ENCODE measurements at places on chromosomes 5 and 9.

DNA sequence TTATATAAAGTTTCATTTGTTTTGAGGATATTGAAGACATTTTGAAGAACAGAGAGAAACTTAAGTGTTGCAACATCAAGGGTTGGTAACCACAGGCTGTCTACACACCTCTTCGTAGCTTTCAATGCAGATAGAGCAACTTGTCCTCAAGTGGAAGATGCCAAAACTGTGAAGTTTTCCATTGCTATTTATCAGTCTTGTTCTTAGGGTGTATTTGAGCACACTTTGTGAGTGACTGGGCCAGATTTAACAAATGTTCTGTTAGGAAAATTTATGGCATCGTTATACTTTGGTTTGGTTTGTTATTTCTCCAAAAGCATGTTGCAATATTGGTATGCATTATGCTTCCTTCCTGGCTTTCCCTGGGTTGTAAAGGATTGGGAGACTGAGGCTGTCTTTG is 31.6 kb downstream of the NNT start:
- DNase-seq: no peak

DNA sequence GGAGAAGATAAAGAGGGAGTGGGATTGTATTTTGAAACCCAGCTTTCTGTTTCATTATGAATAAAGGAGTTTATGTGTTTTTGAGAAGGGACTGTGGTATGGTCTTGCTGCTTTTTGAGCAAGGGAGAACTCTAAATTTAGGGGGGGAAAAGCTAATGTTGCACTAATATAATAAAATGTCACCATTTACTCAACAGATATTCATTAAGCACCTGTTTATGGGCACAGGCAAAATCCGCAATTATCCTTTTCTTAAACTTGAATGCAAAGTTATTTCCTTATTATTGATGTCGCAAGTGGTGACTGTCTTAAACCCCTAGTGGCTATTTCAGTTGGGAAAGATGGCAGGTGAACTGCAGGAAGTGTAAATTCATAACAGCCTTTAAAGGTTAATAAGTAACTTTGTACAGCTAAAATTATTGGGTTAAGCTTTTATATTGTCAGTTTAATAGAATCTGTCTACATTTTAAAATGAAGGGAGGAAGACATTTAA is 1.5 kb downstream of the CDC42SE2 start:
- DNase-seq: no peak

- DNase-seq: no peak
These were observed 33.0 kb downstream of the CAMK2A start for GRCh38 chr5:150256410-150257064.

- no peak for DNase-seq
These were observed 3.6 kb downstream of the FGF18 start for GRCh38 chr5:171422902-171423663.

- no peak for DNase-seq
These were observed 1.5 kb downstream of the CRHBP start for GRCh38 chr5:76954383-76954763.

GRCh38 chr5:175900157-175900556 is 28.8 kb downstream of the CPLX2 start:
- DNase-seq: no peak

GRCh38 chr9:87875831-87876545 is 6.7 kb upstream of the SPATA31E1 start:
- no peak for DNase-seq

- no peak for DNase-seq
These were observed 7.2 kb upstream of the LCN2 start for GRCh38 chr9:128142061-128142460.

- DNase-seq: no peak
These were observed 44.7 kb upstream of the OTP start for GRCh38 chr5:77683171-77683732.

DNA sequence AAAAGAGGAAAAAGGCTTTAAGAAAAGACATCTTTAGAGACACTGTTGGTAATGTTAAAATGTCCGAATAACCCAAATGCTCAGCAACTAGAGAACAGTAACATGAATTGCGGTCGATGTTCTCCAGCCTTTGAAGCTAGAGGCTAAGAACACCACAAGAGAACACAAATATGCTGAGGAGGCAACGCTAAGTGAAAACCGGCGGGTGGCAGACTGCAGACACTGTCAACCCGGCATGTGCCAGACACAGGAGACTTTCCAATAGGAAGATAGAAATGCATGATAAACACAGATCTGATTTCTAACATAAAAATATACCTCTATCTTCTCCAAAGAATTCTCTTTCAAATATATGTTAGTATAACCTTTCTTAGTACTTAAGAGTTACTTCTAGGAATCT is 18.4 kb upstream of the DDX41 start:
- DNase-seq: no peak

DNA sequence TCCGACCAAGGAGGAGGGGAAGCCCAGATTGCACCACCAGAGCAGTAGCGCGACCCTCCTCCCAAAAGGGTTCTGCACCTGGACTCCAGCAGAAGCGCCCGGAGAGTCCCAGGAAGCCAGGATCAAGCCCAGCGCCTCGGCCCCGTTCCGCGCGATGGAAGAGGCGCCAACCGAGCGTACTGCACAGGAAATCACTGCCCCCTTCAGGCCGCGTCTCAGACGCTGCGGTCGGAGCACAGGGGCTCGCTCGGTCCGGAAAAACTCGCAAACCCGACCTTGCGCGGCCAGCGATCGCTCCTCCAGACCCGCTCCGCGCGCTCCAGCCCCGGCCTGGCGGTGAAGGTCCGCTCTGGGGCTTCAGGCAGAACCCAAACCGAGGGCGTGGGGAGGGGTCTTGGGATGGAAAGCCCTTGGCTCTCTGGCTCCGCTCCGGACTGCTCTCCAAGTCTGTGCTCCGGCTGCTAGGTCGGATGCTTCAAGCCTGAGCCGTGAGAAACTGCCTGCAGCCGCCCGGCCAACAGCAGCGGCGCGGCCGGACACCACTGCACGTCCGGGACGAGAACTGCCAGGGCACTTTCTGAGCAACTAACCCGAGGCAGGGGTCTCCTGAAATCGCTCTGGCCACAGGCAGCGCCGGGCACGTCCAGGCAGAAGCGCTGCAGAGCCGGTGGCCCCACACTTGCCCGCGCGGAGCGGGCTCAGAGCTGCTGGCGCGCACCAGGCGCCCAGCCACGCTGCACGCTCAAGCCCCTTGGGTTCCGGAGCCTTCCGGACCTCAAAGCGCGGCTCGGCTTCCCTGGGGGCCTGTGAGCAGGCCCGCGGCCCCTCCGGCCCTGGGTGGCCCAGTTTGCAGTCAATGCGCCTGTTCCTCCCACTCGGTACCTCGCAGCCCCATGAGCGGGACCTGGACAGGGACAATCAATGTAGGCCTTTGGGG is 1.3 kb downstream of the GABBR2 start:
- DNase-seq: no peak

GRCh38 chr5:164217464-164217863 is 712.0 kb downstream of the MAT2B start:
- DNase-seq: no peak

GRCh38 chr9:83656952-83657351 is 34.0 kb downstream of the IDNK start:
- DNase-seq: no peak

- no peak for DNase-seq
These were observed 29.0 kb downstream of the KLF9 start for GRCh38 chr9:70385426-70385825.

DNA sequence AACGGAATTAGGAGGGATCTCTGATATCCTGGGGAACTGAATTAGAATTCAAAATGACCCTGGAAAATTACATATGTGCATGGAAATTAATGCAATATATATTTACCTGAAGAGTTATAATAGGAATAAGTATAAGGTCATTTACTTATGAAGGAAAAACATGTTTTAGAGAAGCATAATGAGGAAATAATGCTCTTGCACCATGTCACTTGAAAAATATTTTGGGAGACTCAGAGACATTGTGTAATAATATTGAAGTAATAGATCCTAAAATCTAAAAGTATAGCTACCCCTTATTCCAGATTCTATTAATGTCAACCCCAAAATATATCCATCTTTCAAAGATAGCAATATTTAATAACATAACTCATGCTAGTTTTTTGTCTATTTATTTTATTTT is 28.4 kb downstream of the SPZ1 start:
- DNase-seq: no peak

DNA sequence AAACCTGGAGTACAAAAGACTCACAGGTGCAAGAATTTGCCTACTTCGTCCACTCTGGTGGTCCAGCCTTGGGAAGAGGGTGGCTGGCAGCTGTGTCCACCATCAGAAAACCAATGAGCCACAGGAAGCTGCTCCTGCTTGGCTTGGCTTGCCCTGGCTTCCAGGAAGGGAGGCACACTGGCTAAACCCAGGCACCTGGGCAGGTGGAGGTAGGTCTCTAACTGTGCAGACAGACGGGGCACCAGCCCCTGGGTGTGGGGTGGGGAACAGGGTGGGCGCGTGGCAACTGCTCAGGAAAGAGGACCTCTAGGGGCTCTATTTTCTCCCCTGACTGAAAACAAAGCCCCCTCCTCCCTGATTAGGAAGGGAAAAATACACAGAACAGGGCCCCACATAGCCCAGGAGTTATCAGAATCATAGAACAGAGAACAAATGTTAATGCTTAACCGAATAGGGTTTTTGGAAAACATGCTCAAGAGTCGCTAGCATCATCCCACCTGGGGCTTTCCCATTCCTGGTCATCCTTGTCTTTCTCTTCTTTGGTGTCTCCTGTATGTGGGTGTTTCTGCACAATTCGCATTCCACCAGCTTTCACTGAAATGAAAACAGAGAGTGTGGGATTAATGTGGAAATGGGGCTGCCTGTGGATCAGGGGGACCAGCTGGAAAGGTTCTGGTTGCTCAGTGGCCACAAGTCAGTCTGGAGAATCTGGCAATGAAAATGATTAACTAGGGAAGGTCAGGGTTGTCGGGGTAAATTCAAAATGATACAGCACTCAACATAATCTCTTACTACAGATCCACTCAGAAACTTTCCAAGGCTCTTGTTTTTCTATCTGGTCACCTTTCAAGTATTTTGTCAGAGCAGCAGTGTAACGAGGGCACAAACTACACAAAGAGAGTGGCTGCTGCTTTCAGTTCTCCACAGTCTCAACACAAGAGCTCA is 13.1 kb downstream of the DAP start:
- no peak for DNase-seq

DNA sequence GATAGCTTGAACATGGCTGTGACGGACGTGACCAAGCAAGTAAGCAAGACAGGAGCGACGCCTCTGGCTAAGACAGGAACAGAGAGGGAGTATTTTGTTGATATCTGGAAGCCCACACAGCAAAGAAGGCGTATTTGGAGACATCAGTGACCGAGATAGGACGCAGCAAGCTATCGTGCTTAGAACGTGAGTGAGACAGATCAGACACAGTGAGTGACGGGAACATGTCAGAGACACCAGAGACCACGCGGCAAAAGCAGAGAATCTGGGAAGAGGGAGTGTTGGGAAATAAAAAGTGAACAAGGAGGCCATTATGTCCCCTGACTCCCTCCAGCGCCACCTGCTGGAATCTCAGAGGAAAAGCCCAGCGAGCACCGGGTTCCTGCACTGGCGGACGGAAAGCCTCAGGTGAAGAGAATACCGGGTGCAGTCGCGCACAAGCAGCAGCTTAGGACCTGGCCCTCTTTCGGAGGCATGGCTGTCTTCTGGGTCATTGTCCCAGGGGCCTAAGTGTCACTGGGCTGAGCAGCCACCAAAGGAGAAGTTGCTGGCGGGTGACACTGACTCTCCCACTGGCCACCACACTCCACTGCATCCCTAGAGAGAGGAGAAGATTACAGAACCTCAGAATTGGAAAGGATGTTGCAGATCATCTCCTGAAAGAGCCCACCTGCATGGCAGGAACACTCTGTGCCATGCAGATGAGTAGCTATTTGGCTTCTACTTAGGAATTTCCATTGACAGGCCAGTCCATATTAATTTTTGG is 99.1 kb downstream of the FBXO38 start:
- DNase-seq: peak; percentile 30

DNA sequence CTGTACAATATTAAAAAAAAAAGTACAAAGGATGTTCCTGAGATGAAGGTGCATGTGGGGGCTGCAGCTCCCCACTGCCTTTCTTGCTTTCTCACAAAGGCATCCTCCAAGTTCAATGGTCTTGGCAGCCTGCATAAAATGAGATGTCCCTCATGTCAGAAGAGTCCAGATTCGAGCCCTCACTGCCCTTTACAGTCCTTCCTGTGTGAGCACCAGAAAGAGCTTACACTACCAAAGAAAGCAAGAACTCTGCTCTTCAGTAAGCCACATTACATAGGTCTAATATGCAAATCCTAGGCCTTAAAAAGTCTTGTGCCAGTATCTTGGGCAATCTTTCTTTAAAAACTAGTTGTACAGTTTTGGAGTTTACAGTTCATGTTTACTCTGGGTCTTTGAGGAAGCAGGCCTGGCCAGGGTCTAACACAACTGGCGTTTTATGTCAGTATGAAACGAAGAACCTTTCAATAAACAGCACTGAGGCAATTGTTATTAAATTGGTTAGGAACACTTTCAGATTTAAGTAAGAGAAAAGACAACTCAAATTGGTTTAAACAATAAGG is 36.0 kb downstream of the CSF2 start:
- no peak for DNase-seq

DNA sequence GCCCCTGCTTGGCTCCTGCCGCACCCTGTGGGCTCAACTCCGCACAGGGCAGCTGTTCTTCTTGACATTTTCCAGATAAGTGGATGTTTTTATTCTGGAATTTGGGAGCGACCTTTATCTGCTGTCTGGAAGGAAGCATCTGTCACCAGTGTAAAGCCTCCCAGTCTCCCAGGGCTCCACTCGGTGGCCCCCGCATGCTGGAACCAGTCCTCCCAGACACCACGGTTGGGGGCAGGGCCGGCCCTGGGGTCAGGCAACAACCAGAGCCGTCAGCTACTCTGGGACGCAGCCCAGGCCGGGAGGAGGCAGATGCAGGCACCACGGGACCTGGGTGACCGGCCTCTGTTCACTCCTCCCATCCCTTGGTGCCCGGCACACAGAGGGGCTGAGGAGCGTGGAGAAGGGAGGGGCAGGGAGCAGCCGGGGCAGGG is 92.8 kb upstream of the ADAMTS2 start:
- no peak for DNase-seq

DNA sequence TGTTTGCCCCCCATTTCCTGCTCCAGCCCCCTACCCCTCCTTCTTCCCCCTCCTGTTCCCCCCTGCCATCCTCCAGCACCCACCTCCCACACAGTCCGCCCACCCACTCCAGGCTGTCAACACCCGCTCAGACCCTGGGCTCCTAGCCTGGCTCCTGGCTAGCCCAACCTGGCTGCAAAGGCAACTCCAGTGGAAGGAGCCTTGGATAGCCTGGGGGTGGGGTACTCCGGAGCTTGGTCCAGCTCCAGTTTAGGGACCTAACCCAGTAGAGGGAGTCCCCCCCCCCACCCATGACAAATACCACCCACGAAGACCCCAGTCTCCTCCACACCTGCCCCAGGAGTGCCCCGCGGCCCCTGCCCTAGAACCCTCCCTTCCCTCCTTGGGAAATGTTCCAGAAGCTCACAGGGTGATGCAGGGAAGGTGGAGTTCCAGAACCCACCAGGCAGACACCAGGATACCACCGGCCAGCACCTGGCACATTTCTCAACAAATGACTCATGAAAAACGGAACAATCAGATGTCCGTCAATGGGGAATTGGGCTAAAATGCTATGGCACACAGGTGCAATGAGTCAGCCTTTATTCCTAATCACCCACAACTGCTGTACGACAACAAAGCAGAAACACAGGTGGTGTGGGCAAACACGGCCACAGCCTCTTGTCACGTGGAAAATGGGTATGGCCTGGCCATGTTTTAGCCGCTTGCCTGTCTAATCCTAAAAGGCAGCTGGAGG is 901 bp upstream of the SLC12A7 start:
- no peak for DNase-seq

GRCh38 chr5:59583151-59583809 is 310.2 kb downstream of the PDE4D start:
- no peak for DNase-seq

Data from activated T-helper 9 cell treated with anti-CD3 and anti-CD28 coated beads, Interleukin-2, amount 50 U/mL, for 16 hours (primary cell).